ENCODE measurements at places on chromosomes 6 and 20.

GRCh38 chr20:12554426-12554825 lies 454.3 kb upstream of the SPTLC3 start:
- no peak for DNase-seq

DNA sequence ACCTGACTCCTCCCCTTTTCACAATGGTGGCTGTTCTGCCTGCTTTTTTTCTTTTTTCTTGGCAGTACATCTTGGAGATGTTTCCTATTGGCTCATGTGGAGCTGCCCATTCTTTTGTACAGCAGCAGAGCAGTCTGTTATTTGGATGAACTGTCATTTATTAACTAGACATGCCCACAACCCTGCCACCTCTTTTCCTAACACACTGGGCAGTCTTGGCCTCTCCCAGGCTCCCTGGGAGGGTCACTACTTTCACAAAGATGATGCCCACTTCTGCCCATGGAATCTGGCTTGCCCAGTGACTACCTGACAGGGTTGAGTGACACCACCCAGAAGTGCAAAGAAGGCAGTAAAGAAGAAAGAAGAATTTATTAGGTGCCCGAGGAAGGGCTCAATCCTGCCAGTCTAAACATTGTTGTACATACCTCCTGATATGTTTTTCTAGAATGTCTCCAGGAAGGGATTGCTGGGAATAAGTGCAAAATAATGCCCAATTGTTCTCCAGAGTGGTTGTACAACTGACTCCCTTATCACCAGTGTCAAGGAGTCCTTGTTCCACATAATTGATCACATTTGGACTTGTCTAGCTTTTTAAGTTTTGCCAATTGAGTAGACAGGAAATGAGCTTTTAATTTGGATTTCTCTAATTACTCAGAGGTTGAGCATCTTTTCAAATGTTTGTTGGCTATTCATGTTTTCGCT lies 19.7 kb upstream of the SCRT2 start:
- no peak for DNase-seq

GRCh38 chr20:10665027-10665561 lies 8.7 kb downstream of the JAG1 start:
- DNase-seq = no peak

- peak; percentile 15 for DNase-seq
Observed at GRCh38 chr6:87772597-87773530, 70.8 kb upstream of the AKIRIN2 start.

GRCh38 chr20:1735417-1736089 lies 78.0 kb upstream of the SIRPG start:
- peak; percentile 74 for DNase-seq

- no peak for DNase-seq
Observed at GRCh38 chr6:17633465-17634188, 33.5 kb downstream of the FAM8A1 start.

DNA sequence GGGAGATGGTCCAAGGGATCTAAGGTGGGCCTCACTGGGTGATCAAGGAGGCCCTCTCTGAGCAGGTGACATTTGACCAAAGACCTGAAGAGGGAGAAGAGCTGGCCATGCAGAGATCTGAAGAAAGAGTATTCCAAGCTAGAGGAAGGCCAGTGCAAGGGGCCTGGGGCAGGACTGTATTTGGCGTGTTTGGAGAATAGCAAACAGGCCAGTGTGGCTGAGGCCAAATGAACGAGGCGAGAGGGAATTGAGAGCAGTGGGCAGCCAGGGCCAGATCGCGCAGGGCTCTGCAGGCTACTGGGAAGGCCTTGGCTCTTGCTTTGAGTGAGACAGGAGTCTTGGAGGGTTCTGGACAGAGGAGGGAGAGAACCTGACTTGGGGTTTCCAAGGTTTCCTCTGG lies 9.3 kb downstream of the NOL4L start:
- no peak for DNase-seq

DNA sequence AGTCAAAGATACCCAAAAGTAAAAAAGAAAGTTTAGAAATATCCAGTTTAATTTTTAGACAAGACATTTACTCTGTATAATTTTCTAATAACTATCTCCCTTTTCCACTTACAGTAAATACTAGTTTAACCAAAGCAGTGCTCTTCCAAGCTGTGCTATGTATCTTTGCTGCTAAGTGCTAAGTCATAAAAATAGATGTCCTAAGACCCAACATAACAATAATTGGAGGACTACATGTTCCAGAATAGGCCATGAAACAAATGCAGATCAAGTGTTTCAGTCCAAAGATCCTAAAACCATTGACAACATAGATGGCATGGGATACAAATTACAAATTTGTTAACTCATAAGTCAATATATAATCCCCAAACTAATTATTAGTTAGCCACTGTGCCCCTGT lies 111.1 kb downstream of the FAM83B start:
- no peak for DNase-seq

DNA sequence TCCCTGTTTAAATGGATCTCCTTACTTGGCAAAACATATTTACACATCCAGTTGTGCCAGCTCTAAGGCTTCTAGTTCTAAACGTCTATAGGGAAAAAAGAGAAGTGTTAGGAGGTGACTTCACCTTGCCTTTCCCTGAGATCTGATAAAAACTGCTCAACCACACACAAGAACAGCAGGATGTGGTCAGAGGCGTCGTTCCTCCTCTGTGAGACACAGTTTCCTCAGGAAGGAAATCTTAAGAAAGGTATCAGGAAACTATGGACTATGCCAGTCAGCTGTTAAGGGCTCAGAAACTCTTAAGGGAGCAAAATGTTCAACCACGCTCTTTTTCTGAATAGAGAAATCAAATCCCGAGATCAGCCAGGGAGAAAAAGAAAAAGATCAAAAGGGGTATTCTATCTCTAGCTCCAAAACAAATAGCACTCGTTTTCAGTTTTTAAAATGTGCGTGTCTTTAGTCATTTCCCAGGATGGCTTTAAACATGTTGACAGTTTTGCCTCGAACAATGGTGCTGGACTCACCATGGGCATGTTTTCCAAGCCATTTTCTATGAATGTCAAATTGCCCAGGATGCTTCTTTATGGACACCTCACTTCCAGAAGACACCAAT lies 154.5 kb downstream of the HACE1 start:
- DNase-seq = no peak

GRCh38 chr6:129651291-129651691 lies 58.7 kb downstream of the ARHGAP18 start:
- no peak for DNase-seq

DNA sequence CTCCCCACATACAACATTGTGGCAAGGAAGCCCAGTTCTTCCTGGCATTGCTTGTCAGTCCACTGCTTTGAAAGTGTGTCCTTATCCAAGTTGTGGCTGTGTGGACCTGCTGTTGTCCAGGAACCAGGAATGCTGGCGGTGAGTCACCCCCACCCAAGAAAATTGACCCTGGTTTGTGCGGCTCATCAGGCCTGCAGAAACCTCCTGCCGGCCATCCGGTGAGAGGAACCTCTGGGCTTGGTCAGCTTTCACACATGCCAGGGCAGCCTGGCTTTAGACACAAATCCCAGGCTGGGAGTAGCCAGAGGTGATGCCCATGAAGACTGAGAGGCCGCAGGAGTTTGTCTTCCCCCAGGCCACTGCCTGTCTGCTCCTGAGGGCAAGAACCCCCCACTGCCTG lies 223.6 kb downstream of the TTLL2 start:
- DNase-seq = no peak

- no peak for DNase-seq
Observed at GRCh38 chr6:25064006-25064405, 128.2 kb upstream of the RIPOR2 start.

DNA sequence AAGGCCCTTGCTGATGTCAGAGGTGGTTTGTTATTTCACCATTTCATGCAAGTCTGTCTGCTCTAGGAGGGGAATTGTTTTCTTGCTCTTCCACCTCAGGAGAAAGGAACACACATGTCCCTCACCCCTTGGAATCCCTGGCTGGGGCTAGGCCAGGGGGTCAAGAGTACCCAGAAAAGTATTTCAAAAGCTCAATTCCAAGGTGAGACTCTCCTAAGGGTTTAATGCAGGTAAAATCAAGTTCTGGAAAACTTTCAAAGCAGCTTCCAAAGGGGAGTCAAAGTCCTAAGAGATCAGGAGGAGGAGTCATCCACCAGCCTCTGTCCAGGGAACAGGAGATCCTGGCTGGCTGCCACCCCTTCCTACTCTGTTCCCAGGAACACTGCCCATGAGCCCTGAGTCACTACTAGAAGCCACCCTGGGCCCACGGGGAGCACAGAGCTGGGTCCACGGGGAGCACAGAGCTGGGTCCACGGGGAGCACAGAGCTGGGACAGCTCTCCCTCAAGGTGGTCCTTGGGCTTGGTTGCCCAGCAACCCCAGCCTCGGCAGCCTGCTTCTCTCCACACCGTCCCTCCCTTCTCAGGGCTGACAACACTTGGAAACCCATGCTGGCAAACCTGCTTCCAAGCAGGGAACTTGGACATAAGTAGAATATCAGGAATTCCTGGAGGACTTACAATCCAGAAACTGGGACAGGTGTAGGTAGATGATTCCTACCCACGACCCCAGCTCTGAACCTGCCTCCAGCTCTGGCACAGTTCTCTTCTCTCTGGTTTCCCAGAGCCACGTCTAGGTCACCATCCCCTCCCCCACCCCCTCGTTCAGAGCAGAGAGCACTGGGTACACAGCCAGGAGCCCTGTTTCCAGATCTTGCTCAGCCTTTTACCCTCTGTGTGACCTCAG lies 35.3 kb upstream of the CDKN1A start:
- DNase-seq = peak; percentile 91

GRCh38 chr20:34040300-34040995 lies 46.7 kb downstream of the RALY start:
- DNase-seq = no peak

- no peak for DNase-seq
Observed at GRCh38 chr20:47126709-47127108, 229.8 kb downstream of the ZMYND8 start.

DNA sequence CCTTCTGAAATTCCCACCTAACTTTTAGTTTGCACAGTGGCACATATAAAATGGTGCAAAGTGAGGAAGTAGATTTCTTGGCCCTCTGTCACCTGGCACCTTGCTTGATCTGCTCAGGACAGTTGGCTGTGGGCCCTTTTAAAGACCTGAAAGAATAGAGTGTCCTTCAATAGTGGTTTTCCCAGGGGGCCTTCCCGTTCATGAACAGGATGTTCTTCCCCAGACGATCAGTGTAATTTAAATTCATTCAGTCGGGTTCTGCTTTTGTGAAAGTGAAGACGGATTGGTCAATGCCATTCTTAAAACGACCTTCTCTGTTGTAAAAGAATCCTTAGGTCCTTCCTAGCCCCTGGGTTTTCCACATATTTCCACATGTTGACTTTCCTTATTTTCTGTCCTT lies 178.5 kb downstream of the SASH1 start:
- no peak for DNase-seq

GRCh38 chr6:5359417-5359816 lies 98.1 kb downstream of the FARS2 start:
- DNase-seq = no peak

DNA sequence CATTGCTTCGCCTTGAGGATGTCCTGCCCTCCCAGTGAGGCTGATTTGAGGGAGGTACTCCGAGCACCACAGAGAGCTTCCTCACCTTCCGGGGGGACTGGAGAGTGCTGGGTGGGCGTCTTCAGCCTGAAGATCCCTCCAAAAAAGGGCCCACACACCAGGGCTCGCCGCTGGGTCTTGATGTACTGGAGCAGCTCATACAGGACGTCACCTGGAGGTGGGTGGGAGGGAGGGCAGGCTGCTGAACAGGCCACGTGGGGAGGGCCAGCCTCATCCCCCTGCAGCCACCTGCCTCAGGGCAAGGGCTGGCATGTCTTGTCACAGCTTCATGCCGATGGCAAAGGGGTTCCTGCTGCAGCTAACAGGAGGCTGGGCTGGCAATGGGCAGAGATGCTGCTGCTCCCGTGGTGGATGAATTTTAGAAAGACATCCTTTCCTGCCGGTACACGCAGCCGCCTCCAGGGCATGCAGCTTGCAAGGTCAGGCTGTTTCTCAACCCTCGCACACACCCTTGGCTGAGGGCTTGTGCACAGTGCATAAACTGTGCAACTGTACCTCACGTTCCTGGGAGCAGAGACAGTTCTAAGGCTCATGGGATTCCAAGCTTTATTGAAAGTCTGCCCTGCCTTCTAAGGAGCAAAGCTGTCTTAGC lies 14.0 kb downstream of the ETV7 start:
- no peak for DNase-seq

DNA sequence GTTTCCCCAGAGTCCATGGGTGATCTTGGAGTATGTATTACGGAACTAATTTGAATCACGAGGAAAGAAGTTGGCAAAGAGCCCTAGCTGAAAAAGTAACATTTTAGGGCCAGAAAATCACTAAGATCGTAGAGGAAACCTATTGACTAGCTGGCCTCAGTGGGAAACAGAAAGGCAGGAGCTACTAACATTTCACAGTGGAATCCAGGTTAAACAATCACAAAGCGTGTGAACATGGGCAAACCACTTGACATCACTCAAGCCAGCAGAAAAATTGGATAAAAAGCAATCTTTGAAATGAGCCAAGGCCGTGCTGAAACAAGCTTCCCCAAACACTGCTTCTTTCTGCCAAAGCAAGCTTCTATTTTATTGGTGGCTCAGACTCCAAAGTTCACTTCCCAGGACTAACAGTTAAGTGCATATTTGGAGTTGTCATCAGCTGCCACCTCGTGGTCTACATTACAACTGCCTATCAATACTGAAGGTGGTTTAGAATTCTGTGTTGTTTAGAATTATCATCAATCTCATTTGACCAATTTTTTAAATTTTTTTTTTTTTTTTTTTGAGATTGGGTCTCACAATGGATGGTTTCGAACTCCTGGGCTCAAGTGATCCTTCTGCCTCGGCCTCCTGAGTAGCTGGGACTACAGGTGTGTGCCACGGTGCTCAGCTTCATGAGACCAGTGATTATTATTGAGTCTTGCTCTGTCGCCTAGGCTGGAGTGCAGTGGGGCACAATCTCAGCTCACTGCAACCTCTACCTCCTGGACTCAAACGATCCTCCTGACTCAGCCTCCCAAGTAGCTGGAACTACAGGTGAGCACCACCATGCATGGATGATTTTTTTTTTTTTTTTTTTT lies 10.6 kb downstream of the RPS10 start:
- DNase-seq = no peak

- no peak for DNase-seq
Observed at GRCh38 chr20:34627458-34627857, 49.4 kb downstream of the PIGU start.

DNA sequence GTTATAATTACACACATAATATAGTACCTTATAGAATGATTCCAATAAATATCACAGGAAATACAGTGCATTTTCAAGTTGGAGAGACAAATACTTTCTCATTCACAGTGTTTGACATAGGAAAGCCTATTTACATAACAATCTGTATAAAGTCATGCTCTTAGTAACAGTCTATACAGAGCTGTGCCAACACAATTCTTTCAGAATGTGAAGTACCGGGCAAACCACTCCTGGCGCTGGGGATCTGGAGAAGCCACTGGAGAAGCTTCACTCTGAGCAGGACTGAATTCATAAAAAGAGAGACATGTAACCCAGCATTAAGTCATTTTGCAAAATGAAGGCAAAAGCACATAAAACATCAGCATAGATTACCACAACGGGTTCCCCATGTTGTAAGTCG lies 24.9 kb upstream of the MCM9 start:
- DNase-seq = no peak

DNA sequence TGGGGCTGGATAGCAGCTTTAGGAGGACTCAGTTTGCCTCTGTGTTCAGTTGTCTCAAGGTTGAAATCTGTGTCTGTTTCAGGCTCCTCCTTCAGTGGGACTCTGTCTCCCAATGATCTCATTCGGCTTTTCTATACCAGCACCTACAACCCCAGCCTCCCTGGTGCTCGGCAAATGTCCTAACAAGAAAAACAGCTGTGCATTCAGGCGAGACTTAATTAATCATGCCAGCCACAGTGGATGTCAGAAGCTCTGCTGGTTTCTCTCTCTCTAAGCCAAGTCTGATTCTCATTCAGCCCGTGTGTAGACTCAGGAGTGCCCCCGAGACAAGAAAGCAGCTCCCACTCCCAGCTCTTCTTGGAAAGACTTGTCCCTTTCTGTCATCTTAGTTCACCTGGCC lies 46.8 kb downstream of the SUN5 start:
- no peak for DNase-seq
